Gastrocnemius medialis (tissue), 4 donors: ENCODE measurements at places on chromosomes 1 and 21. TPM values are rescaled to one million over a fixed set of nuclear protein-coding genes. Genes with fewer than 3 reads are reported as not detected.

PFKFB2 gene
- total RNA-seq = 36.7 TPM

SMIM12 gene
- 35.1 TPM for total RNA-seq

GRCh38 chr1:27862671-27863537 lies 9.4 kb upstream of the THEMIS2 start:
- peaks cover 21% of the 10 kb centered on the region for H3K4me1 ChIP-seq
- peak; percentile 92 for DNase-seq
- no peaks in the 10 kb centered on the region for H3K27me3 ChIP-seq
- no peak overlapping the region for H3K4me3 ChIP-seq

CD48 gene
- total RNA-seq = not detected

MFN2 gene
- 255 TPM for total RNA-seq

GRCh38 chr1:176177764-176178163 lies 29.3 kb downstream of the COP1 start:
- no peaks in the 10 kb centered on the region for H3K27me3 ChIP-seq
- peaks cover 5% of the 10 kb centered on the region for H3K36me3 ChIP-seq

SPRR2A gene
- total RNA-seq = not detected

DNA sequence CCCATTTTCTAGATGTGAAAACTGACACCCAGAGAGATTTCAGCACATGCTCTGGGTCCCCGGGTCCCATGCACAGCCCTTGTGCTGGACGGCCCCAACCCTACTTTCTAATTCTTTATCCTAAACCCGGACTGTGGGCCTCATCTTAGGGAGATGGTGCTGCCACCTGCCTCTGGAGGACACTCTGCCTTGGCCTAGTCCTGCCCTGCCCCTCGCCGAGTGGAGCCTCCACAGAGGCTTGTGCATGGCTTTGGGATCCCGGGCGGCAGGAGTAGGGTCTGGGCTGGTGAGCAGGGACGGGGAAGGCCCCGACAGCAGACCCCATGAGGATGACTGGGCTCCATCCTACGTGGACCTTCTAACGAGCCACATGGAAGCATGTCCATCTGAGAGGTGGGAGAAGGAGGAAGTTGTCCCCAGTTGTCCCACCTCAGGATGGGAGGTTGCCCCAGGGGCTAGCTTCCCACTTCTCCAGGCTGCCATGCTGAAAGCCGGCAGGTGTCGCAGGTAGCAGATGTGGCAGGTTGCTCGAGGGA lies 12.4 kb downstream of the MX2 start:
- no peaks in the 10 kb centered on the region for H3K27me3 ChIP-seq
- H3K4me1 ChIP-seq = no peaks in the 10 kb centered on the region
- no peak overlapping the region for H3K27ac ChIP-seq
- DNase-seq = no peak
- H3K4me3 ChIP-seq = no peak overlapping the region

DNA sequence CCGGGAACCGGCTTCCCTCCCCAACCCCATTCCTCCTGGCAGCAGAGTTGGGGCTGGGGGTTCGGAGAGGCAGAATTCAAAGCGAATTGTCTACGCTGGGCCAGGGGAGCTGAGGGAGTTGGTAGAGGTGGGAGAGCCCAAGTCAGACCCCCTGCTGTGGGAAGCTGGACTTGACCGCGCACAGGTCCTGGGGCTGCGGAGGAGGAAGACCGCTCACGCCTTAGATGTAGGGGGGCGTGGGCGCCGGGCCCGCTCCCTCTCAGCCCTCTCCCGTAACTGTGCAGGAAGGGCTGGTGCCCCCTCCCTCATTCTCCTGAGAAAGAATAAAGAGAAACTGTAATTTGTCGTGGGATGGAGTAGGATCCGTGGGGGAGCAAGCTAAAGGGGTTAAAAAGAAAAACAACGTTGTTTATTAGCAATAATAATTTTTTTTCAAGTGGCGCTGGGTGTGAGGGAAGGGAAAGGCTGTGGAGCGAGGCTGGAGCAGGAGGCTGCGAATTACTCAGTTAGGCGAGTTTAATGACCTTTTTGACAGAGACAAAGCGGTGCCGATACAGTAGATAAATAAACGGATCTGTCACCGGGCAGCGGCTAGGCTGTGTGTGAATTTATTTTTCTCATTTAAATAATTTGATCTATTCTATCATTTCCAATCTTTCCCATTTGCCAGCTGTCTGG lies 838 bp upstream of the GRIK3 start:
- no peaks in the 10 kb centered on the region for H3K36me3 ChIP-seq
- H3K27me3 ChIP-seq = peaks cover 76% of the 10 kb centered on the region
- no peak overlapping the region for H3K27ac ChIP-seq

GRCh38 chr1:154873321-154873950 lies 3.4 kb upstream of the KCNN3 start:
- no peak overlapping the region for H3K27ac ChIP-seq
- H3K4me1 ChIP-seq = peaks cover 16% of the 10 kb centered on the region
- no peak for DNase-seq
- H3K4me3 ChIP-seq = no peak overlapping the region

CHD5 gene
- not detected for total RNA-seq

DNA sequence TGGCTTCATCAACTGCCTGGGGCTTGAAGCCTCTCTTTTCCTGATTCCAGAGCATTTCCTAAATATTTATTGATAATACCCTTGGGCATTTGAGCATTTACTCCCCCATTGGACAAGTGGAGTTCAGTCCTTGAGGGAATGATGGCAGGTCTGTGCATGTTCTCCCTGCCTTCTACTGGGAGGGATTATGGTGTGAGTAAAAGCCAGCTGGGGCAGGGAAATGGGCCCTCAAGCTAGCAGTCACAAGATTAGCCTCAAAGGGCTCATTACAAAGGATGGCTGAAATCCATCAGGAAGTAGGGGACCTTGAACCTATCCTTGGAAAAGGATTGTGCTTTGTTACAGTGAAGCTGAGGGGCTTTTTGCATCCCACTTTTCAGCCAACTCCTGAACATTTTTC lies 24.2 kb upstream of the OSBPL9 start:
- H3K4me3 ChIP-seq = no peak overlapping the region
- H3K27me3 ChIP-seq = no peaks in the 10 kb centered on the region
- H3K27ac ChIP-seq = no peak overlapping the region
- DNase-seq = no peak
- H3K36me3 ChIP-seq = no peaks in the 10 kb centered on the region

NT5C1A gene
- 85.5 TPM for total RNA-seq

CD55 gene
- 98.4 TPM for total RNA-seq

GRCh38 chr1:180805316-180805715 lies 107.4 kb upstream of the KIAA1614 start:
- H3K4me1 ChIP-seq = no peaks in the 10 kb centered on the region
- H3K4me3 ChIP-seq = no peak overlapping the region

GRCh38 chr1:242946206-242946605 lies 308.9 kb downstream of the CEP170 start:
- H3K27me3 ChIP-seq = no peaks in the 10 kb centered on the region
- no peaks in the 10 kb centered on the region for H3K4me1 ChIP-seq
- H3K27ac ChIP-seq = no peak overlapping the region
- H3K36me3 ChIP-seq = no peaks in the 10 kb centered on the region
- DNase-seq = no peak

CHRNB2 gene
- total RNA-seq = not detected

GRCh38 chr1:62800825-62801306 lies 16.9 kb downstream of the ATG4C start:
- no peak overlapping the region for H3K4me3 ChIP-seq
- H3K36me3 ChIP-seq = no peaks in the 10 kb centered on the region
- H3K27me3 ChIP-seq = no peaks in the 10 kb centered on the region
- no peaks in the 10 kb centered on the region for H3K4me1 ChIP-seq
- DNase-seq = no peak

HFM1 gene
- total RNA-seq = 1.9 TPM

- no peaks in the 10 kb centered on the region for H3K36me3 ChIP-seq
- peaks cover 5% of the 10 kb centered on the region for H3K27me3 ChIP-seq
Measured at GRCh38 chr1:247456914-247457639, 827 bp downstream of the OR2B11 start.

GRCh38 chr1:14707531-14708445 lies 109.3 kb downstream of the KAZN start:
- no peak overlapping the region for H3K27ac ChIP-seq
- DNase-seq = no peak
- H3K4me3 ChIP-seq = no peak overlapping the region

- DNase-seq = no peak
- H3K27ac ChIP-seq = no peak overlapping the region
- no peaks in the 10 kb centered on the region for H3K36me3 ChIP-seq
- no peaks in the 10 kb centered on the region for H3K27me3 ChIP-seq
- H3K4me1 ChIP-seq = no peaks in the 10 kb centered on the region
- no peak overlapping the region for H3K4me3 ChIP-seq
Measured at GRCh38 chr1:209157546-209158249, 425.8 kb upstream of the CAMK1G start.

FMO4 gene
- total RNA-seq = 0.61 TPM

CA6 gene
- total RNA-seq = not detected

DNA sequence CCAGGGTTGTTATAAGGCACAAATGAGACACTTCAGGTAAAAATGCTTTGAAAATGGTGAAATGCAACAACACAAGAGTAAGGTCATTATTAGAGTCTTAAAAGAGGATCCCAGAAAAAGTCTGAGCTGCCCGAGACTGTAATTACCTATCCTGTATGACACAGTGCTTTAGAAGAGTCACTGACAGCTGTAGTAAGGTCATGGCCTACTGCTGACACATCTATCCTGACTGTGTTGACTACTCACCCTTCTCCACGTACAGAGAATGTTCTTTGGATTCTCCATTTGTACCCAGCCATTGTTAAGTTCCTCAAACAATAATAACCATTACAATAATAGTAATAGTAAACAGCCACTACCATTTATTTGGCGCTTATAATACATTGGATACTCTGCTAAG lies 104.4 kb downstream of the CACHD1 start:
- no peak overlapping the region for H3K27ac ChIP-seq
- no peaks in the 10 kb centered on the region for H3K27me3 ChIP-seq
- no peak overlapping the region for H3K4me3 ChIP-seq

- H3K27ac ChIP-seq = no peak overlapping the region
- no peak overlapping the region for H3K4me3 ChIP-seq
- H3K27me3 ChIP-seq = peaks cover 46% of the 10 kb centered on the region
- H3K36me3 ChIP-seq = no peaks in the 10 kb centered on the region
- no peaks in the 10 kb centered on the region for H3K4me1 ChIP-seq
Measured at GRCh38 chr1:14600405-14601112, 2.1 kb downstream of the KAZN start.

- no peaks in the 10 kb centered on the region for H3K36me3 ChIP-seq
- DNase-seq = peak; percentile 80
- H3K4me3 ChIP-seq = peak overlapping the region; percentile 36
- H3K4me1 ChIP-seq = peaks cover 100% of the 10 kb centered on the region
- peak overlapping the region; percentile 95 for H3K27ac ChIP-seq
Measured at GRCh38 chr1:206693592-206693991, 8.9 kb downstream of the MAPKAPK2 start.

DNAI4 gene
- 0.19 TPM for total RNA-seq

SMCP gene
- total RNA-seq = not detected
